ENCODE measurements at places on chromosomes 6 and 20.

- DNase-seq = no peak
Observed at GRCh38 chr6:78559056-78559455, 308.3 kb upstream of the IRAK1BP1 start.

DNA sequence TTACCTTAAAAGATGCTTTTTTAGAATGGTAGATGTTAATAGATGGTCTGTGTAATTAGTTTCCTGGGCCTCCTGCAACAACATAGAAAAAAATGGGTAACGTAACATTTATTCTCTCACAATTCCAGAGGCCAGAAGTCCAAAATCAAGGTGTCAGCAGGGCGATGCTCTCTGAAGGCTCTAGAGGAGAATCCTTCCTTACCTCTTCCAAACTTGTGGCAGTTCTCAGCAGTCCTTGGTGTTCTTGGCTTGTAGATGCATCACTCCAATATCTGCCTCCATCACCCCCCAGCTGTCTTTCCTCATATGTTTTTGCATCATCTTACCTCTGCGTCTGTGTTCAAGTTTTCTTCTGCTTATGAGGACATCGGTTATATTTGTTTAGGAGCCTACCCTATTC, 107.9 kb downstream of the SCAF8 start:
- no peak for DNase-seq

DNA sequence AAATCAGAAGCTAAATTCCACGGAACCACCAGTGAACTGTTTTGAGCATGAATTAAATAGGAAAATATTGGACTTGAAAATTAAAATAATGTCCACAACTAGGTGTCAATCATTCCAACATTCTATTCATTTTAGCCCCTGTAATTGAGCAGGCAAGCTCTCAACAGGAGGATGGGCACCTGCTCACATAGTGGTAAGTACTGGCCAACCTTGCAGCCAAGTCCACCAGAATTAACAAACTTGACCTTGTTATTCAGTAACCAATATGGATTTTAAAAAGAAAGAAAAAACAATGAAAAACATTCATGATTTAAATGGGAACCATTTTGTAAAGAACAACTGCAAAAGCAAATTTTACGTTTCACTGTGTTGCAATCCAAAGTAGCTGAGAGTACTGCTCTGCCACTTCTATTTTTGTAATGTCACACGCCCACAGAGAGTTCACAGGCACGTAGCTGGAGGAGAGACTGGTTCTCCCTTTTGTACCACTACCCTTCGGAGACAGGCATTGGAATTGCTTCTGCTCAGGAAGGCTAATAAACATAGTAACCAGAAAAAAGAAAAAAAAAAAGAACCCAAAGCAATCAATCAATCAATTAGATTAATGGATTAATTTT, 75.2 kb upstream of the F13A1 start:
- DNase-seq = no peak

- DNase-seq = no peak
Observed at GRCh38 chr6:40474937-40475336, 112.2 kb downstream of the LRFN2 start.

GRCh38 chr6:140376209-140376608, 1001.8 kb upstream of the CITED2 start:
- no peak for DNase-seq

- no peak for DNase-seq
Observed at GRCh38 chr20:62644044-62644795, 1.9 kb downstream of the SLCO4A1 start.

GRCh38 chr6:117498159-117498558, 15.7 kb downstream of the DCBLD1 start:
- no peak for DNase-seq

- no peak for DNase-seq
Observed at GRCh38 chr20:32780749-32781655, 18.8 kb downstream of the DNMT3B start.

DNA sequence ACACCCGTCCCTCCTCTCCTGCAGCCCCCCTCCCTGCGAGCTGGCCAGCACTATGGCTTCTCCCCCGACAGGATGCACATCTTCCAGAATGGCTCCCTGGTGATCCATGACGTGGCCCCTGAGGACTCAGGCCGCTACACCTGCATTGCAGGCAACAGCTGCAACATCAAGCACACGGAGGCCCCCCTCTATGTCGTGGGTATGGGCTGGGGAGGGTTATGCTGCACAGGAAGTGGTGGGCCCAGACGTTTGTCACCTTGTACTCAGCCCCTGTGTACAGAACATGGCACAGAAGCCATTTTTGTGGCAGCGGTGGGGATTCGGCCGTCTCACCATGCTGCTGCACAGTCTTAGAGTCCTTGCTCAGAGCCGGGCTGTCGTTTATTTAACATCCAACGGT, 29.0 kb upstream of the SRF start:
- DNase-seq = no peak

DNA sequence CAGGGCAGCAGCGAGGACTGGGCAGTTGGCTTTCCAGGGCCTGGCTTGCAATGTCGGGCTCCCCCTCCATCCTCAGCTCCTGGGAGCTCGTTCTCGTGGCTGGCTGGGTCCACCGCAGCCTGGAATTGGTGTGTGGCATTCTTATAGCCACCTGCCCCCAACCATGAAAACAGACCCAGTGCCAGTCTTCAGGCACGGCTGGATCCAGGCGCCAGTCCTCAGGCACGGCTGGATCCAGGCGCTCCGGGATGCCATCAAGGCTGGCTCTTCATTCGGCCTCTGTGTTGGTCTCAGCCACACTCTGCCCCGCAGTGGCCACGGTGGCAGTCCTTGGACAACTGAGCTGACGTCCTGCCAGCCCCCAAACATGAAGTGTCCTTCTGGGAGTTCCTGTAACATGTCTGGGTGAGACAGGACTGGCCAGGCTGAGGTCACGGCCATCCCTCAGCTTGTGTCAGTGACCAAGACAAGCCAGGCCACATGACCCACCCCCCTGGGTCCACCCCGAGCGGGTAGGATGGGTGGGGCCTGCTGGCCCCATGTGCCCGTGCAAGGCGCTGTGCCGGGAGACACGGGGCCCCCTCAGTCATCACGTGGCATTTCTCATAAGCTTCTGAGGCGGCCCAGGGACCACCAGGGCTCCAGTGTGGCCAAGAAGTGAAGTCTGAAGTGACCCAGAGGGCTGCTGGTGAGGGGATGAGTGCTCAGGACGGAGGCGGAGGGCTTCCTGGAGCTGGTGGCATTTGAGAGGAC, 99.0 kb downstream of the TAF4 start:
- no peak for DNase-seq

- no peak for DNase-seq
Observed at GRCh38 chr20:32501709-32502108, 83.4 kb downstream of the NOL4L start.

GRCh38 chr6:20839630-20840029, 305.4 kb downstream of the CDKAL1 start:
- no peak for DNase-seq

GRCh38 chr20:46767127-46767761, 57.8 kb downstream of the SLC2A10 start:
- peak; percentile 77 for DNase-seq

DNA sequence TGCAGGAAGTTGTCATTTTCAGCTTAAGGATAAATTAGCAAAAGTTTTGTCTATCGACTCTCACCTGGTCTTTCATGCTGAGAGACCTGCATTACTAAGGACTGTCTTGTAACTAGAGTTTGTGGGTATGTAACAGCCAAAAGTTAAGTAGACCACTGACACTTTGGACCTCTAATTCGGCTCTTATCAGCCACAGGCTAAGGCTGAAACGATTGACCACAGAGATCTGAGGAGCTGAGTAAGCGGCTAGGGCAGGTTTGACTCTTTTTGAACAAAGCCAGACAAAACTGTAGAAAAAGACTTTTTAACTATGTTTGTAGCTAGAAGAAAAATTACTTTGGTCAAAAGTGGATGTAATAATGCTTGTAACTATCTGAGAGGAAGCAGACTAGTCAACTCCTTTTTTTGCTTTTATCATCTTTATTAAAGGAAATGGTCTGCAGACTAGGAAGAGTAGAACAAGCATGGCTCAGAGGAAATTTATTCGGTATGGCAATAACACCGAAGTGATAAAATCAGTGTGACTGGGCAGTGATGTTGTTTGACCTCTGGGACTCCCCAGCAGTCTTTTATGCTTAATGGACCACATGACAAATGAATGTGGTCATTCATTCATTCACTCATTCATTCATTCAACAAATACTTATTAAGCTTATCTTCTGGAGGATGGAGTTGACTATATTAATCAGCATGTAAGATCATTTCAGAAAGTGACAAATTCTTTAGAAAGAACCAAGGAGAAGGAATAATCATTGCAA, 725.0 kb upstream of the HS3ST5 start:
- no peak for DNase-seq

- no peak for DNase-seq
Observed at GRCh38 chr6:134551245-134551960, 233.5 kb upstream of the SGK1 start.

GRCh38 chr20:8860011-8860495, 208.8 kb upstream of the PLCB4 start:
- peak; percentile 21 for DNase-seq

GRCh38 chr6:1202201-1202600, 109.7 kb upstream of the FOXQ1 start:
- no peak for DNase-seq

GRCh38 chr6:112243861-112244827, 10.2 kb downstream of the LAMA4 start:
- DNase-seq = no peak

- peak; percentile 48 for DNase-seq
Observed at GRCh38 chr6:170024940-170025339, 265.9 kb downstream of the DLL1 start.

DNA sequence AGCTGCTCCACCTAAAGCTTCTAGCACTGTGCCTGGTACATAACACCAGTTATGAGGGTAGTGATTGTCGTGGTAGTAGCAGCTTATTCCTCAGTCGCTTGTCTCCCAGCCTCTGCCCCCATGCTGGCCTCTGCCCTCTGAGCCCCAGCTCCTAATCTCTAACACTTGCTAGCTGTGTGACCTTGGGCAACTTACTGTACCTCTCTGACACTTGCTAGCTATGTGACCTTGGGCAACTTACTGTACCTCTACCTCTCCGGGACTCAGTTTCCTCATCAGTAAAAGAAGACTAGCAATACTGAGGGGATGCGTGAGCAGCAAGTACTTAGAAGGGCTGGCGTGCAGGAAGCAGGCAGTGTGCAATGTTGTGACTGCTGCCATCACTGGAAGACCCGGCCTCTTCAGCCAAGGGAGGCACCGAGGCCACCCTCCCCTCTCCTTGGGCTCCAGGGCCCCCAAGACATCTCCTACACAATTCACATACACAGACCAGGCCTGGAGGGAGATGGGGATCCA, 9.9 kb downstream of the MDFI start:
- no peak for DNase-seq

GRCh38 chr20:3752386-3752759, 15.2 kb downstream of the ADISSP start:
- no peak for DNase-seq

DNA sequence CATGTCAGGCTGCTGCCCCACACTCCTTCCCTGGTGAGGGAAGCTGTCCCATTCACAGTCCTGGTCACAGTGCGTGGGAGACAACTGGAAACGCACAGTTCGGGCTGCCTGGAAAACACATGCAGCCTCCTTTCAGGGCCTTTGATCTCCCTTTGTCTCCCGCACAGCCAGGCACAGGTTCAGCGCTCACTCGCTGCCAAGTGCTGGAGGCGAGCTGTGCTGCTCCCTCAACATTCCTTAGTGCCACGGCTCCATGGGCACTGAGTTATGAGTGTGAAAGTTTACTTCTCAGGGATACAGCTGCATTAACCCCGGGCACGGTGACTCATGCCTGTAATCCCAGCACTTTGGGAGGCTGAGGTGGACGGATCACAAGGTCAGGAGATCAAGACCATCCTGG, 9.1 kb downstream of the YTHDF1 start:
- DNase-seq = no peak

DNA sequence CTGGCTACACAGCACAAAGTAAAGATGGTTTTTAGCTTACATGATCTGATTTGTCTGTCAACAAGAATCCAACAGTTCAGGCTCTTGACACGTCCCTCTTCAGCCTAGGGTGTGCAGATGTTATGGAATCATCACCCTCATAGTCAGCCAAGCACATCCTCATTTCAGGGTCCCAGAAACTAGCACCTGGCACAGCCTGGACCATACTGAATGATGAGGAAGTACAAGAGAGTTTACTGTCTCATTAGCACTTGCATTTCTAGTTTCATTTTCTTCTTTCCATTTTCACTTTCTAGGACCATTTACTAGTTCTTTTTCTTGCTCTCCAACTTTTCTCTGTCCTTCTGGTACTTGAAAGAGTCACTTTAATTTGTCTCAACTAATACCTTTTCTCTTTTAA, 6.5 kb downstream of the RIPOR2 start:
- DNase-seq = no peak

- DNase-seq = no peak
Observed at GRCh38 chr6:139325686-139326085, 33.9 kb upstream of the TXLNB start.

DNA sequence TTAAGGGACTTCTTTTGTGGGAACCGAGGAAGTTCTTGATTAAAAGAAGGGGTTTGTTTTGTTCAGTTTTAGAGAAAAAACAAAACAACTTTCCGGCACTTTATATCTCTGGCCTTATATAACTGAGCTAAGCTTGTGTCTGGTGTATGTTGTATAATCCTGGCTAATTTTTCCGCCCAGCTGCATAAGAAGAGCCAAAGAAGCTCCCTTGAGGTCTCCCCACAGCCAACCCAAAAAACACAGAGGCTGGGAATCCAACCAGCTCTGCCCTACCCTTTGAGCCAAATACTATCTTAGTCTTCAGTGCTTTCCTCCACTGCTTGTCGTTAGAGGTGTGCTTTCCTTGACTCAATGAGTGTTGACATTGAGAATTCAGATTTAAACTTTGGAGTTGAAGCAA, 45.5 kb upstream of the RNF146 start:
- DNase-seq = no peak

DNA sequence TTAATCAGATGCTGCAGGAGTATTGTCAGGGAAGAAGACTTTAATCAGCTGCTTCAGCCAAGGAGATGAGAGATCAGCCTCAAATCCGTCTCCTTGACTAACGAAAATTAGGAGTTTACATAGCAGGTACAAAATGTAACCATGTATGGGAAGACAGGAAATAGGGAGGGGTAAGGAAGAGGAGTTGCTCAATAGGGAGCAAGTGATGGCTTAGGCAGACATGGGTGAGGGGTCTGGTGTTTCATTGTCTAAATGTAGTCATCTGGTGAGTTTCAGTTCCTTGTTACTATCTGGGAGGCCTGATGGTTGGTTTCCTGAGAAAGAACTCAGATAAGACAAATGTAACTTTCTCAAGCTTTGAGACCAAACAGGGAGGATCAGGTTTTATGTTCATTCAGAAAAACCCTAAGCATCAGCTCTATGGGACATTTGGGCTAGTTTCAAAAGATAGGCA, 217.3 kb upstream of the SULF2 start:
- DNase-seq = no peak

DNA sequence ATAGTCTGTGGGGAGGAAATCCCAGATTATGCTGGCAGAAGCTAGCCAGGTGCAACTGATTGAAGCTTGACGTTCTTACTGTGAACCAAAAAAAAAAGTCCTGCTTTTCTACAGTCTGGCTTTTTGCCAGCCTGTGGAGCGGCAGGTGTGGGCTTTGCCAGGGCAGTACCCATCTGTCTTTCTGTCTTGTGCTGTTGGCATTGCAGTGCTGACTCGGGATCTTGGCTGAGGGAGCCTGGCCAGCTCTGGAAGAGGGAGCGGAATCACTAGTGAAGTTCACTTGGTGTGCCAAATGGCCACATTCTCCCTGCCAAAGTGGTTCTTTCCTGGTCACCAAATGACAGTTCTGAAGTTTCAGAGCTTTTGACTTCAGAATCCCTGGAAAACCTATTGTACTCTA, 5.0 kb downstream of the KIF3B start:
- DNase-seq = peak; percentile 97

Measured in NCI-H2171 treated with DMSO at 0.1 percent for 48 hours (cell line).